ENCODE measurements at places on chromosomes 5 and 9. TPM values are rescaled to one million over a fixed set of nuclear protein-coding genes. Genes with fewer than 3 reads are reported as not detected.

GRCh38 chr9:117542021-117542420 lies 127.2 kb upstream of the ASTN2 start:
- DNase-seq, result no peak

Gene CARD6
- total RNA-seq, result 16.9 TPM

Gene LHX3
- not detected for total RNA-seq

DNA sequence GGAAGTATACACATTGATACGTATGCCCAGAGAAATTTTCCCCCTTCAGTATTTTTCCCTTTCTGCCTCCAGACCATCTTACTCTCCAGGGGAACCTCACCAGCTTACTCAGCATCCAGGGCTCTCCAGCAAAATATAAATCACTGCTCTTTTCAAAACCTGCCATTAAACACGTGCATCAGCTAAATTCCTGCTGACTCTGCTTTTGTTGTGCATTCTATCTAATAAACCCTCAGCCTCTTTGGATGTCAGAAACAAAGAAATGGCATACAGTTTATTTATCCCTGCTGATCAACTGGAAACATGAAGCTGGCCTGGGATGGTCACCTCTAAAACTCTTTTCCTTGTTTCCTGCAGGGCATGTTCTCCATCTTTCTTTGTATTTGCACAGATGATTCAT lies 126.8 kb downstream of the TRPM3 start:
- DNase-seq, result no peak

Gene OMD
- 2.0 TPM for total RNA-seq

DNA sequence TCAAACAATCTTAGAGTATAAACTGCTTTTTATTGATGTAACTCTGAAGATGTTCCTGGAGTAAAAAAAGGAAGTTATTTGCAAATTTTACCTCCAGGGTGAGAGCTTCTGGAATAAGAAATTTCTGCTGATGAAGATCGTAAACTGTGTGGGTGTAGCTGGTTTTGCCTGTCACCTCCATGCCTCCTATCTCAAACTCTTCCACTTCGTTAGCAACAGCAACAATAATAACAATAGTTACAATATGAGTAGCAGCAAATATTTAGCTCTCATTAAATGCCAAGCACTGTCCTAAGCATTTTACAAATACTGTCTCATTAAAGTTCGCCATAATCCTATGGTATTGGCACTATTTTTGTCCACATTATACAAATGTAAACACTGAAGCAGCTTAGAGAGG lies 57.9 kb downstream of the GCNT1 start:
- DNase-seq, result no peak

- DNase-seq, result no peak
These were observed 74.7 kb downstream of the PTTG1 start for GRCh38 chr5:160496334-160496733.

DNA sequence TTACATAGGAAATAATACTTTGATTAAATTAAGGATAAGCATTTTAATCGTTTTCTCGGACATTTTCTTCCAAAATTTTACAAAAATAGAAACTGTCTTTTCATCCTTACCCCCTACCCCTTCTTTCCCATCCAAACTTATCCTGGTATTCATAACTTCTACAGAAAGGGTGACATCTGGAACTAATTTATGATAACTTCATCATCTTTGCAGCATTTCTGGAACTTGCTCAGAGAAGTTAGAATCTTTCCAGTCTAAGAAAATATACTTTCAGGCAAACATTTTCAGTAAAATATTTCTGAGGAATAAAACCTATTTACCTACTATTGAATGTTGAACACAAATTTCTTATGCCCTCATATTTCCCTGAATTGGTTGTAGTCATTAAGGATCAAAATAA lies 309.0 kb downstream of the MAN2A1 start:
- no peak for DNase-seq

DNA sequence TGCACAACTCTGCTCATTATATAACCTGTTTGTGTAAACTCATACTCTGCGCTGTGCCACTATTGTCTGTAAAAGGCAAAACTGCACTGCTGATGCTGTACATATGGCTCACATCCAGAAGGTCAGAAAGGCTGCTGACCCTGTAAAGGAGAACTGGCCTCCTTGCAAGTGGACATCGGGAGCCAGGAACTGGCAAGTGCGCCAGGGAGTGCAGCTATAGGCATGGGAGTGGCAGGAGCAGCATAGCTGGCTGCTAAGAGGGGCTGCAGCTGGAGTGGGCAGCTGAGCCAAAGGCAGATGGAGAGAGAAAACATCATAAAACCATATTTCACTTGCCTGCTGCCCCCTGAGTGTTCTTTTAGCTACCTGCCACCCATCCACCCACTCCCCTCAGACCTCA lies 2183.4 kb upstream of the ACO1 start:
- no peak for DNase-seq

DNA sequence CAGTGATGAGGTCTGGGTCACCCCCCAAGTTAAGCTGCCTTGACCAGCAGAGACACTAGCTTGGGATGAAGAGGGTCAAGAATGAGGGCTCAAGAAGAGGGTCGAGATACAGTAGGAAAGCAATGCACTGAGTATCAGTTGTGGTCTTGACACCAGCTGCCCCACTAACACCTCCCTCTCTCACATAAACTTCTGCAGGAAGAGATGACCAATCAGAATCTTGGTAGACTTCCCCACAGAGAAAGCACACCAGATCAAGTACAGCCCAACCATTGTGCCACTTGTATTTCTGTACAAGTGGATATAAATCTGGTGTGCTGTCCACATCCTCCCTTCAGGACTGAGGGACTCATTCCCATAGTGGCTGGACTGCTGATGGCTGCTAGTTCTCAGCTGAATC lies 101.2 kb upstream of the ELL2 start:
- no peak for DNase-seq

Gene QRFP
- total RNA-seq, result not detected

DNA sequence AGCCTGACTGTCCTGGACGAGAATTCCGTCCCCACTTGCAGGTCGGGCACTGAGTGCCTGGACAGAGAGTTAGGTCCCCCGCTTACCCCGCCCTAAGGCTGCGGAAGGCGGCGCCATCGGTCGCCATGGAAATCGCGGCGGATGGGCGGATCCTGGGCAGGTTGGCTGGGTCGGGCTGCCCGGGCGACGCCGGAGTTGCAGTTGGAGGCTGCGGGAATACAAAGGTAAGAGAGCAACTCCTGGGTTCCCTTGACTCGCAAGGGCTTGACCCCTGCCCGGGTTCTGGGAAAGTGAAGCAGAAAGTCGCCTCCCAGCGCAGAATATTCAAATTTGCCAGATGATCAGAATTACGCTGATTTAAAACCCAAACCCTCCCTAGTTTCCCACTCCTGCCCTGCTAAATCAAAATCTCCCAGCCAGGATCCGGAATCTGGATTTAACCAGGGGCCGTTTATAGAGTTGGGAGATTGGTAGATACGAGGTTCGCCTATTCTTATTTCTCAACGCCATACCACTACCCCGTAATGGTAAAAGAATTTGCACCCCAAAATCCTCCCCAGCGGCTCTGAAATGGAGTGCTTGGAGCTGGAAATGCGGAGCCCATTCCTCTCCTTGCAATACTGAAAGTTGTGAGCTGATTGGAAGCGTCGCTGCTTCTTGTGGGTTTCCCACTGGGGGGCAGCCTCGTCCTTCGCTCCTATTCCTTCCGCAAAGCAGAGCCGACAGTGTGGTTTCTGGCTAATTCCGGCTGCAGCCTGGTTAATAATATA lies 156.4 kb upstream of the RASEF start:
- DNase-seq, result peak; percentile 76

Gene LRRC19
- 3.7 TPM for total RNA-seq

Gene MTAP
- total RNA-seq, result 38.4 TPM
